ENCODE measurements at places on chromosomes 3 and 15.
A peak's percentile ranks its signal among the peaks of the same experiment; 100 is the strongest.

DNA sequence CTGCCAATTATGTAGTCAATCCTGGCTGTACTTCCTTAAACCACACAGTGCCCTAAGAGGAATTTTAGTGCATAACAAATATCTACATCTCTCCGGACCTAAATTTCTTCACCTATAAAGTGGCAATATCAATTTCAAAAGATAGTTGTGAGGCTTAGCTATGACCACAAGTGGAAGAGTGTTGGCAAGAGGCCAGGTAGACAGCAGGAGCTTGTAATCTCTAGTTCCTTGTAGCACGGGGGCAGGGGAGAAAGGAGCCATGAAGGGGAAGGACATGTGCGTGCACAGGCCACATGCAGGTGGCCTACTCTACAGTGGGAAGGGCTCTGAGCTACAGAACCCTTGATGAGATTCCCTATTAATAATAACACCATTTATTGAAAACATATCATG is 269.7 kb downstream of the ABHD5 start:
- DNase-seq = no peak

DNA sequence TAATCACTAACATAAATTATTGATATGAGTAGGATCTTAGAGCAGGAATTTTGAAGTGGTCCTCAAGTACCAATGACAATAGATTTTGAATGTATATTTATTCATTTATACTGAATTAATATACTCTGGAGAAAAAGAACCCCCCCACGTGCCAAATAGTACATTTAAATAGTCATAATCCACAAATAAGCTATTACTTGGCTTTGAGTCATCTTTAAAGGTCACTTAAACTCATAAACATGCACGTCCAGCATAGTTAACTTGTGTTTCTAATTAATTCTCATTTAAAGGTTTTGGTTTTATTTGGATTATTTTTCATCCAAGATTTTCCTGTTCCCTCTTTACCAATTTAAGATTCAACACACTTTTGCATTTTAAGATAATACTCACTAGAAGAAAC is 35.1 kb downstream of the FGF7 start:
- DNase-seq = no peak

- DNase-seq = no peak
These were observed 207.5 kb downstream of the ZNF385D start for GRCh38 chr3:21543380-21544075.

DNA sequence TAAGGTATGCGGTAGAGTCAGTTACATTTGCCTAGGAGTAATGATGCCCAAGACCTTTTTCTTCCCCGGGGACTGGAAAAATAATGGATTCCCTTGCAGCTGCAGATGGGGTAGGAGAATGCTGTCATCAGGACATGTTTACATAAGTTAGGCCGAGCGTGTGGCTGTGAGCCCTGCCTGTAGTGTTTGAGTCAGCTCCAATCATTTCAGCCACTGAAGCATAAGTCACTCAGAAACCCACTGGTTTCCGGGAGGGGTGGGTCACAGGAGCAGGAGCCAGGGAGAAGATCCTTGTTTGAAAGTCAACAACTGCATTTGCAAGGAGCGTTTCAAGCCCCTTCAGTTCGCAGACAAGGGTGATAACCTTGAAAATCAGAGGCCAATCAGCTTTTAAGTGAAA is 562.3 kb downstream of the MCTP2 start:
- DNase-seq = no peak

- no peak for DNase-seq
These were observed 4.4 kb upstream of the VIPR1 start for GRCh38 chr3:42498034-42498433.

DNA sequence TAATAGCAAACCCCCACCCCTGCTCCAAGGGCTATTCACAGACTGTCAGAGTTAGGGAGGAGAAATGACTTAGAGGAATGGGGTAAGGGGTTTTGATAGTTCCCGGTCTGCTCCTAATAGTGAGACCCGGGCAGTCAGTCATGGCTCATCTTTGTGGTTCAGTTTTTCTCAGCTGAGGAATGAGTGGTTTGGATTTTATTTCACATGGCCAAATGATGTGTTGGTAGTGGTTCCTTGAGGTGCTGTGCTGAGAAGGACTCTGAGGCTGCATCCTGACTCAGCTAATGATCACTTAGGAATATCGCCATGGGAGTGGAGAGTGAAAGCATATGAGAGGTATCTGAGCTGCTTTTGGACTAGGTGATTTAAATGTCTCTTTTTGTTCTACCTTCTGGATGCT is 80.2 kb downstream of the LPP start:
- no peak for DNase-seq

DNA sequence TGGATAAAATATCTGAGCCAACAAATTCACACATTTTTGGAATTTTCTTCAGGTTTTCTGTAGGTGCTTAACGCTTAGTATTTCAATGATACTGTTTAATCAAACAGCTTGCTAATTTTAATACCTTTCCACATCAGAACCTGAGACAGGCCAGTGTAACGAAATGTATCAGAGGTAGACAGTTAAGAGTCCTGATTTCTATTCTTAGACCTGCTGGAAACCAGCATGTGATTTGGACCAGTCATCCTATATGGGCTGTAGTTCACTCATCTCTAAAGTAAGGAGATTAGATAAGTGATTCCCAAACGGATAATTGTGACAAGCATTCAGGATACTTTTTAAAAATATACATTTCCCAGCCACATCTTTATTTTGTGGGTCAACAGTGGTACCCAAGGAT is 18.4 kb downstream of the ARL6IP5 start:
- no peak for DNase-seq

DNA sequence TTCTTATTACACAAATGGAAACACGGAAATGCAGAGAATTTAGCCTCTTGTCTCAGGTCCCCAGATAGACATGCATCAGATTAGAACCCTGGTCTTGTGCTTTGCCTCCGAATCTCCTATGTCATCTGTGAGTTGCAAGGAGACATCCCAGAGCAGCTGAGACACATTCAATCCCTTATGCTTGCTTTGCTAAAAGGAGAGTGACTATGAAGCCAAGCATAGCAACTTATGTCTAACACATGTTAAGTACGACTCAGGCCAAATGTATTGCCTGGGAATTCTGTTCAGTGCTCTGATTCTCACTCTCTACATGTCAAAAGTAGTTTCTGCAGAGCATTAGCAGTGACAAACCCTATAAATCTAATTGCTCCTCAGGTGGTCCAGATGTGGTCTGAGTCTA is 30.6 kb upstream of the LRRC3B start:
- no peak for DNase-seq

GRCh38 chr15:91890614-91891013 is 37.1 kb downstream of the SLCO3A1 start:
- DNase-seq = no peak

DNA sequence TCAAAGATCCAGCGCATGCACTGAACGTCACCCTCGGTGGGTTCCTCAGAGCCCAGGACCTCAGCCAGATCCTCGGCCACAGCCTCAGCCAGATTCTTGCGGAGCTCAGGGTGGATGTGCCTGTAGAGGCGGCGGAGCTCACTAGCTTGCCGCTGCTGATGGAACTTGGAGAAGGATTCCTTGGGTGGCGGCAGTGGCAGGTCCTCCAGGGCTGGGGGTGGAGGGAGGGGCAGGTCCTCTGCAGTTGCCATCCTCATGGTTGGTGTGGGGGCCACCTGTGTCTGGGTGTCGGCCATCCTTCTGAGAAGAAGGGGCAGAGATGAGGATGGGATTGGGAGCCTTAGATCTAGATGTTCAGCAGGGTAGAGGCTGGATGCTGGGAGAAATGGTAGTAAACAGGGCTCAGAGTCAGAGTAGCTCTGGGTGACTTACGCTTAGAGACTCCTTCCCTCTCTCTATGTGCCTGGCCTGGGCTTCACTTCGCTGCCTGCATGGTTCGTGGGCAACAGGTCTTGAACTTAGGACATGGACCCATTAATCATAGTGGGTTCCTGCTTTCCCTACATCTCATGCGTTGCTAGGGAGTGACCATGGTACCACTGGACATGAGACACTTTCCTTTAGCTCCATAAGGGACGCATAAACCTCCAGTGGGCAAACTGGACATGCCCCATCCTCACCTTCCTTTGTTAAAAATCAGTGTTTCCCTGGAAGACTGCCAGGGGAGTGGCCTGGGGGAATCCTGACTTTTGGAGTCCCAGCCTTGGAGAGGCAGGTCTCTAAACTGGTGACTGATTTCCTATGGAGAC is 3.0 kb downstream of the XIRP1 start:
- DNase-seq = no peak

DNA sequence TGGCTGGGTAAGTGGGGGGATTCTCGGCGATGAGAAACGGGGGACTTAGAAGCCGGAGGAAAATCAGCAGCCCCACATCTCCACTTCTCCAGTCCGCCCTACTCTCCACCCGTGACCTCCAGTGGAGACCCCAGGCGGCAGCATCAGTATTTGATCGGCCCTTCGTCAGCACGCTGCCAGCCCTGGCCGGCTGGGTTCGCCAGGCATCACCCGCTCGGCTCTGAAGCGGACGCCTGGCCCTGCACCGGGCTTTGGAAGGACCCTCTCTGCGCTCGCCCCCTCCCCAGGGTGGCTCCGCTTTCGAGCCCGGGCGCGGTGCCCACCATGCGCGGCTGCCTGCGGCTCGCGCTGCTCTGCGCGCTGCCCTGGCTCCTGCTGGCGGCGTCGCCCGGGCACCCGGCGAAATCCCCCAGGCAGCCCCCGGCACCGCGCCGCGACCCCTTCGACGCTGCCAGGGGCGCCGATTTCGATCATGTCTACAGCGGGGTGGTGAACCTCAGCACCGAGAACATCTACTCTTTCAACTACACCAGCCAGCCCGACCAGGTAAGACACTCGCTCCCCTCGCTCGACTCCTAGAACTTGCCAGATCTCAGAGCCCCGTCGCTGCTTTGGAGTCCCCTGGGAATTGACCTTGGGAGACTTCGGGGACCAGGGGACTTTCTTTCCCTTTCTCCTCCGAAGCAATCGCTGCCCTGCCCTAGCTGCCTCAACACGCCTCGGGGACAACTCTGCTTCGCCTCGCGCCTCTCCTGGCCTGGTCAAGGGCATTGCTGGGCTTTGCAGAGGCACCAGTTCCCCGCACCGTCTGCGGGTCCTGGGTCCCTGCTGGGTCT is 561 bp downstream of the SIDT1 start:
- DNase-seq = no peak

GRCh38 chr3:13385373-13385965 is 34.7 kb downstream of the NUP210 start:
- no peak for DNase-seq

- DNase-seq = no peak
These were observed 11.9 kb upstream of the LRTM1 start for GRCh38 chr3:54939557-54940300.

DNA sequence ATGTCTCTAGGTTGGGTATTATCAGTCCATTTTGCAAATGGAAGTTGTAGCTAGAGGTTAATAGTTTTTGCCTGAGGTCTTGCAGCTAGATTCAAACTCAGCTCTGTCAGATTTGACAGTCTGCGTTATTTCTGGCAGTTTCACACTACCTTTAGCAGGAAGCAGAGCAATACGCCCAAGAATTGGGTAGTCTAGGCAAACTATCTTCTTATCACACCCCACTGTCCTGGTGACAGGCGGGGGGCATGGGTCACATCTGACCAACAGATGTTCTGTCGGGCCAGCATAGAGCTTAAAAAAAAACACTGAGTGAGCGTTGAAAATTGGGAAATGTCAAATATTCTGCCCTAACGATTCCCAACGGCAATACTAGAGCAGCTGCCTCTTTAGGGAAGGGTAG is 5.7 kb downstream of the GPR160 start:
- DNase-seq = no peak

- DNase-seq = no peak
These were observed 3.6 kb upstream of the MYH15 start for GRCh38 chr3:108513961-108514360.

DNA sequence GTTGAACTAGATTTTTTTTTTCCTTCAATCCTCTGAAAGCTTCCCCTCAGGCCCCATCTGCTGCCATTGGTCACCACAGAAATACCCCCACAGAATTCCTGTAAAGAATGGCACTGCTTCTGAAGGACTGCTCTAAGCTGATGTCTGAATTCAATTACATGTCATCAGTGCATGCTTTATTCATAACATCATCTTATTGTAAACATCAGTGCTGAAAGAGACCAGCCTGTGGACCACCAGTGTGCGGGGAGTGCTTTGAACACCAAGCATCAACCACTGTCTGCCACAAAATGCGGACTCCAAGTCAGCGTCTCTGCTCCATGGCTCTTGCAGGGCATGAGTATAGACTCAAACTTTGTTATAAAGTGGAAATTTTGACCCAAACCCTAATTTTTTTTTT is 11.6 kb downstream of the PHLDB2 start:
- no peak for DNase-seq

DNA sequence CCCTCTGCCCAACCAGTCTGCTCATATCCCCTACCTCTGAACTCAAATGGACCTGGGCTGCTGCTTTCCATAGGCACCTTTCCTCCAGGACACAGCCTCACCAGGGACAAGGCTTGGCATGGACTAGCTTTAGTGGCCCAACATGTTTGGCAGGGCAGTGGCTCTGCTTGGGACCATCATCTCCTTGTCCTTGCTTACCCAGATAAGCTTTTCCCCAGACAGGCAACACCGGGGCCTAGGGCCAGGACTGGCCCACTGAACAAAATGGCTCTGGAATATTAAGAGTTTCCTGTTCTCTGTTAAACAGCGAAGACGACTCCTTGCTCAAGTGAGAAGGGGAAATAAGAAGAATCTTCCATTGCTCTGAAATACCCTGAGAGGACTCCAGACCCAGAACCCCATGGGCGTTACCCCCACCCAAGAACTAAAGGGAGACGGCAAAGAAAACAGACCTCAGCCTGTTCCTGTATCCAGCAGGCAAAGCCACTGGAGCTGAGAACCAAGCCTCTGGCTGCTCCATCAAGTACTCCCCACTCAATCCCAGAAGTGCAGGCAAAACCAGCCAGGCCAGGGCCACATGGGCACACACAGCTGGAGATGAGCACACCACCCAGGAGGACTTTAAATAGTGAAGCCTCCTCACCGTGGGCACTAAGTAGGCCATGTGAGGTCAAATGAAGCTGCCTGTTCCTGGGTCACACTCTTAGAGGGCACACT is 45.5 kb downstream of the CTNNB1 start:
- no peak for DNase-seq

- DNase-seq = no peak
These were observed 11.4 kb upstream of the SNRPA1 start for GRCh38 chr15:101306341-101307047.

DNA sequence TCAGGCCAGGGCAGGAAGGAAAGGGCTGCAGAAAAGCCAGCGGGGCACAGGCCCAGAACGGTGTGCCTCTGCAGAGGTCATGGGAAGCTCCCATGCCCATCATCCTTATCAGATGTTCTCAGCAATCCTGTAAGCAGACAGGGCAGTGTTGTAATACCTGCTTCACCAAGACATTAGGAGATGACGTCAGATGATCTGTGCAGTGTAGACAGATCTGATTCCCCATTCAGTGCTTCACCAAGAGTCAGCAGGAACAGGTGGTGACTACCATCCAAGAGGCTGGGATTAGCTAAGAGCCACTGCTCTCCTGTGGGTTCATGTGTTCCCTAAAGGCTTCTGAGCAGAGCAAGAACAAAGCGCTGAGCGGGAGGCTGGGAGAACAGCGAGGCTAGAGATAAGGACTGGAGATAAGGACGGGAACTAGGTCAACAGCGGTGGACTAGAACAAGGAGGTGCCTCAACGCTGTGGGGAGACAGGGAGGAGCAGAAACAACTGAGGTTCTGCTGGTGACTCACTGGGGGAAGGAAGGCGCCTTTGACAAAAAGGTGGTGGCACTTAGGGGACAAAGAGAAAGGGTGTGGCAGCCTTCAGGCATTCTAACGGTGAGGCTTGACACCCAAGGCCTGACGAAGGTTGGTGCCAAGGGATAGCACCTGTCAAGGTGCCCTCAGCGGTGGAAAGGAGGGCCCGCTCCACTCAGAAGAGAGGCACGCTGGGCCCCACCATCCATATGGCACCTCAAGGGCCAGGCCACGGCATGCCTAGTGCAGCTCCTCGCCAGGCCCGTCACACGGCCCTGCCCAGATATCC is 28.4 kb downstream of the CCDC12 start:
- DNase-seq = peak; percentile 95
